ENCODE measurements at places on chromosomes 7 and 10.

GRCh38 chr10:18984531-18984930 lies 64.1 kb upstream of the MALRD1 start:
- DNase-seq = no peak

DNA sequence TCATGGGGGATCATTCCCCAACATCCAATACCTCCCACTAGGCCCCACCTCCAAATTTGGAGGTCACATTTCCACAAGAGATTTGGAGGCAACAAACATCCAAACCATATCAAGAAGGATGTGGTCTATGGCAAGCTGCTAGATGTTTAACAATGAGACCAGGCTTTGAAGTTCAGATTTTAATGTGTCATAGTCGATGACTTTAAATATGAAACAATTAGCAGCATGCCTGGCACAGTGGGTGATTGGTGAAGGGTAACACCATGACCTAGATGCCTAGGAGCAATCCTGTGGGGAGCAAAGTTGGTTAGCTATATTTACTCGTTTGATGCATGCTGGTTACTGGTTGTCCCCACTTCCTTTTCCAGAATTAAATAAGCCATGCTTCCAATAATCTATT lies 356.4 kb upstream of the VWC2 start:
- no peak for DNase-seq

DNA sequence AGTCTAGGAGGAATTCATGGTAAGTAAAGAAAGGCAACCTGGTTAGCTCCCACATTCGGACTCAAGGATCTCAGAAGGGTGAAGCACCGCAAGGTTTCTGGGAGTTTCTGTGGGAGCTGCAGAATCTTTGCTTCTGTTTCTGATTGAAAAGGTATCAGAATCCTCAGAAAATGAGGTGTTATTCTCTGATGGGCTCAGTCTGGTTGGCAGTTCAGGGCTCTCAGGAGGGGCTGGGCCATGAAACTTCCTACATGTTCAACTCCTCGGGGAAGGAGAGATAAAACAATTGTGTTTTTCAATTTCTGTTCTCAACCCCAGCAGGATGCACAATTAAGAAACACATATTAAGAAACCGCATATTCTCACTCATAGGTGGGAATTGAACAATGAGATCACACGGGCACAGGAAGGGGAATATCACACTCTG lies 9.1 kb downstream of the OR2A7 start:
- no peak for DNase-seq

DNA sequence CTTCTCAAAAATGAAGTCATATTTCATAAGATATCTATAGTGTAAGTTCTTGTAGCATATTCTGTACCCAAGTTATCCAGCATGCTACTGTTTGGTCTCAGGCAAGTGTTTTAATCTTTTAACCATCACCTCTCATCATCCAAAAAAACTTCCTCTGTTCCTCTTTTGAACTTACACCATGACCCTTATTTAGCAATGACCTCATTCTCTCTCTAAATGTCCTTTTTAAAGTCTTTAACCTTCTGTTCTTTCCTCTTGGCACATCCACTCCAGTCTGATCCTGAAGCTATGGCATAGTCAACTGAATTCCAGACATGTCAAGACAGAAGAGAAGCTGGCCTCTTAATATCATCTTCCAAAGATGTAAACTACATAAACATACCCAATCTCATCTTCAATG lies 26.2 kb downstream of the PPP3CB start:
- DNase-seq = no peak
